A172 (cell line): ENCODE measurements at places on chromosomes 6 and 20.

- DNase-seq = no peak
Observed at GRCh38 chr20:54625497-54625896, 150.1 kb downstream of the DOK5 start.

GRCh38 chr20:49880724-49881445 is 34.4 kb downstream of the SPATA2 start:
- no peak for DNase-seq

DNA sequence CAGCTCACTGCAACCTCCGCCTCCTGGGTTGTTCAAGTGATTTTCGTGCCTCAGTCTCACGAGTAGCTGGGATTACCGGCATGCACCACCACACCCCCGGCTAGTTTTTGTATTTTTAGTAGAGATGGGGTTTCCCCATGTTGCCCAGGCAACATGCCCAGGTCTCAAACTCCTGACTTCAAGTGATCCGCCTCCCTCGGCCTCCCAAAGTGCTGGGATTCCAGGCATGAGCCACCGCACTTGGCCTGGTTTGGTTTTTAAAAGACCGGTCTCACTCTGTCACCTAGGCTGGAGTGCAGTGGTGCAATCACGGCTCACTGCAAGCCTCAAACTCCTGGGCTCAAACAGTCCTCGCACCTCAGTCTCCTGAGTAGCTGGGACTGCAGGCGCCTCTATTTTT is 40.1 kb downstream of the VSTM2L start:
- no peak for DNase-seq

DNA sequence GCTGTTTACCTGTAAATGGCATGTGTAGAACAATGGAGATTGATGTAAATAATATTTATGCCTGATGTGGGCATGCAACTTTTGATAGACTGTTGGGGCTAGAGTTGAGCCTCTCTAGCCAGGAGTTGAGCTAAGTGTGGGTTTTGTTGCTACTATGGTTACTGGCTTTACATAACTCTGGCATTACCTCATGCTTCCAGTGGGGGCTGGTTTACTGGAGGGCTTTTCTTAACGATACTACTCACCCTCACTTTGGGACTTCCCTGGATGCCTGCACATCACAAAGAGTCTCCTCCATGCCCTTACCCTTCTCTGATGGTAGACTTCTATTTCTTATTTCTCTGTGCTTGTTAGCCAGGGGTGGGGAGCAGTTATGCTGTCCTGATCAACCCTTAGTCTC is 524.6 kb upstream of the CDH4 start:
- DNase-seq = no peak

DNA sequence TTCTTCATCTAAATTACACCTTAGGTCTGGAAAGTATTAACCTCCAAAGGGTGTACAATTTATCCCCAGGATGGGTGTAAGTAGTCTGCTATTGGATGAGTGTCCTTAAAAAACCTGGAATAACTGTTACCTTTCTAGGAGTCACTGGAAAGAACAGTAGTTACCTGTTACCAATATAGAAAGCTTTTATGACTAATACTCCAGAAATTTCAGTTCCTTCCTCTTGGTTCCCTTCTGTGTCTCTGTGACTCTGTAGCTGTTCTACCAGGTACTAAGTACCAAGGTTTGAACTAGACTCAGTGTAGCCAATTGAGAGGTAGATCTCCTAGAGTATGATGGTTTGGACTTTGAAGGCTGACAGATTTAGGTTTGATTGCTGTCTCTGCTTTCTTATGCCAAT is 47.0 kb upstream of the TBX18 start:
- no peak for DNase-seq

- no peak for DNase-seq
Observed at GRCh38 chr6:141443668-141444289, 688.9 kb upstream of the GJE1 start.

GRCh38 chr20:4165984-4166725 is 150.8 kb upstream of the RNF24 start:
- no peak for DNase-seq

GRCh38 chr6:143185288-143185687 is 124.6 kb downstream of the AIG1 start:
- no peak for DNase-seq

DNA sequence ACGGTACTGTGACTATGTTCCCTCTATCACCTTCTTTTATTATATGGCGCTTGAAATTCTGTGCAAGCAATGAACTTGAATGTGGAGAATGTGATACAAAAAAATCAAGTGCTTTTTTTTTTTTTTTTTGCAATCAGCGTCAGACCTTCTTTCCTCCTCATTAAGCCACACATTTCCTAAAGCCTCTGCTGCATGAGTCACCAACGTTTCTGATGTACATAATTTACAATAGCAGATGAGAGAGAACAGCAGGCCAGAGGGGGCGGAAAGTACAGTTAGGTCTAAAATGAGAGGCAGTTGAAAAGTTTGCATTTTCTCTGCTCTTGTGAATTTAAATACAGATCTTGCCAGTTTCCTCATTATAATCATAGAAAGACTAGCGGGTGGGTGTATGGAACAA is 114.6 kb upstream of the RIPOR2 start:
- DNase-seq = peak; percentile 72

DNA sequence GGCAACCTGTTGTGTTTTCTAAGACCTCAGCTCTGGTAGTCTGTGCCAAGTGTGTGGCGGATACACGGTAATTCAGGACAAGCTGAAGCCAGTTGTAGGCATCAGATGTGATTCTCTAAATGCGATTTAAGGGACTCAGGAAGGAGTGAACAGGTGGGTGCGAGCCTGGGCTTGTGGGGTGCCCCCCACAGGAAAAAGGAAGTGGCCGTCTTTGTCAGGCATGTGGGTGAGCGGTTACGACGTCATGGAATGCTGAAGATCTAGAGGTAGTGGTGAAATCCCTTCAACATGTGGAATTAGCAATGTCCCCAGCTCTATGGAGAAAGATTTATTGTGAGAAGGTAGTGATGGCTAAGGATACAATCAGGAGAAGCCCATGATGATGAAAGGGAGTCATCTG is 95.1 kb upstream of the EXOC2 start:
- no peak for DNase-seq

GRCh38 chr6:54083287-54083686 is 28.0 kb upstream of the MLIP start:
- no peak for DNase-seq

DNA sequence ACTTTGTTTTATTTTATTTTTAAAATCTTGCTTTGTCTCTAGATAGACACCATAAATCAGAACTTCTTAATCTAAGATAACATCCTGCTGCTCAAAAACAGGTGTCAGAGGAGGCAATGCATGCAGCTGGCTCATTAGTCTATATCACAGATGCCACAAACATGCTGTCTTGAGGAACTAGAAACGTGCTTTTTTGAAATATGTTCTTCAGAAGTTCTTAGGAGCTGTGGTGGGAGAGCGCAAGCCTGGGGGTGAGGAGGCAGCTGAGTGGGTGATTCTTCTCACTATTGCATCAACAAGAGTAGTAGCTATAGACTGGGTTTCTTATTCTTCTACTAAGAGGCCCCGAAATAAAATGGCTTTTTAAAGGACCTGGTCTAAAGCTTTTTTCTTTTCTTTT is 23.4 kb downstream of the IL22RA2 start:
- DNase-seq = no peak

DNA sequence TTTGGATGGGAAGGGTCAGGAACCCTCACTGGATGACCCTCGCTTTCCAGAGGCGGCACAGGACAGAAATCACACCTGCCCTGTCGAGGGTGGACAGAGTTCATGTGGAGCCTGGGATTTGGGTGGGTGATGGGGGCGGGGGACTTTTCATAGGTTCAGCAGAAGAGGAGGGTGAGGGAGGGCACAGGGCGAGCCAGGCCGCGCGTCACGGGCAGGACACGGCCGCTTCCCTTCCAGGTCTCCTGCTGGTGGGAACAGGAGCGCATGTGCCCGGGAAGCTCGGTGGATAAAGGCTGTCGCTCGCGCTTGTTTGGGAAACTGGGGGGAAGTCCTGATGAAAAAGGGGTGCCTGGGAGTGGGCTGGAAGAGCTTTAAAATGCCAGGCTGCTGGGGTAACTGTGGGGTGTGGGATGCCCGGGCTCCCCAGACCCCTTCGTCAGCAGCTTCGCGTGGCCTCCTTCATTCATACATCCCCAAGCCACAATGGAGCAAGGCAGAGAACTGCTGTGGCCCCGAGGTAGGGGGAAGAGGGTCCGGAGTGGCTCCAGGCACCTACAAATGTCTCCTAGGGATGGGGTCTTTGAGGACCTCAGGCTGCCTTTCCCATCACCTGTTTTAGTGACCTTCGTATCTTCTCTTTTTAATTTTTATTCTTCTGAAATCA is 102.2 kb downstream of the DACT2 start:
- no peak for DNase-seq

DNA sequence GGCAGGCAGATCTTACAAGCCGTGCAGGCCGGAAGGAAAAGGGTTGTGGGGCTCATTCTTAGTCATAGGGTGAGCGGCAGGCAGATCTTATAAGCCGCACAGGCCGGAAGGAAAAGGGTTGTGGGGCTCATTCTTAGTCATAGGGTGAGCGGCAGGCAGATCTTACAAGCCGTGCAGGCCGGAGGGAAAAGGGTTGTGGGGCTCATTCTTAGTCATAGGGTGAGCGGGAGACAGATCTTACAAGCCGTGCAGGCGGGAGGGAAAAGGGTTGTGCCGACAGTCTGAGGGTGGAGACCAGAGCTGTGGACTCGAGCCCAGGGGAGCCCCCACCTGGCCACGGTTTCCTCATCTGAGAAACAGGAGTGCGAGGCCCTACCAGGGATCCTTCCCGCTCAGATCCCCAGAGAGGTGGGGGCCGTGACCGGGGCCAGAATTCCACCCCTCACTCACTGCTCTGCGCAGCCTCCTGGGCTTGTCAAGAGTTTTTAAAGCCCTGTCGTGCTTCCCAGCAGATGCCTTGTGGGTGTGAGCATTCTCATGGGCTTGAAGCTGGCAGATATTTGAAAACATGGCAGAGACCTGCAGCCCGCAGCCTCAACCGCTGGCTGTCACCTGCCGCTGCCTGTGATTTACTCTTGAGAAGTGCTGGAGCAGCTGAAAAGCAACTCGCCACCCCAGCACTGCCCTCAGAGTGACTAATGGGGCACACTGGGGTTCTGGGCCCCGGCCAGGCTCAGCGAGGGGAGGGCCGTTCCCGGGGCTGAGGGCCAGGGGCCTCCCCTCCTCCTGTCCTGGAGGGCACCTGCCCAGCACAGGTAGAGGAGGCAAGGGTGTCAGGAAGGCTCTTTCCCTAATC is 31.9 kb downstream of the NTSR1 start:
- DNase-seq = peak; percentile 98
